ENCODE measurements at places on chromosomes 12 and 14.

DNA sequence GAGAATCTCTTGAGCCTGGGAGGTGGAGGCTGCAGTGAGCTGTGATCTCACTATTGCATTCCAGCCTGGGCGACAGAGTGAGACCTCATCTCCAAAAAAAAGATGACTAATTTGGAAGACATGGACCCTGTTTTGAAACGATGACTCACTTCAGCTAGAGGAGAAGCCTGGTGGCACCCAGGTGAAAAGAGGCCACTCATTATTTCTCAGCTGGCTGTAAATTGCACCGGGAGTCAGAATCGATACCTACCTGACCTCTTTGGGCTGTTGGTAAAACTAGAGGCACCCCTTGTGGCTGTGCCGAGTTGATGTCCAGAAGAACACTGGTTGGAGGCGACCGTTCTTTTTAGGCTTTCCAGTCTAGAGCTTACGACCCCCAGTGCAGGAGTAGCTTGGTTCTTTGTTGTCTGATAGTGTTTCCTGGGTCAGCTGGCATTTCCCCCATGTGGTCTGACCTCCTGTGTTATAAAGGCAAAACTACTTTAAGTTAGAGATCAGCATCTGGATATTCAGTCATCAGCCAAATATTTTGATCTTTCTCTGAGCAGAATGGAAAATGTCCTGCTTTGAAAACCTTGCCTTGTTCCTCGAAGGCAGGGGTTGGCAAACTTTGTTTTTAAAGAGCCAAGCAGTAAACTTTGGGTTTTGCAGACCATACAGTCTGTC, 93.2 kb downstream of the CHST11 start:
- DNase-seq = peak; percentile 50

DNA sequence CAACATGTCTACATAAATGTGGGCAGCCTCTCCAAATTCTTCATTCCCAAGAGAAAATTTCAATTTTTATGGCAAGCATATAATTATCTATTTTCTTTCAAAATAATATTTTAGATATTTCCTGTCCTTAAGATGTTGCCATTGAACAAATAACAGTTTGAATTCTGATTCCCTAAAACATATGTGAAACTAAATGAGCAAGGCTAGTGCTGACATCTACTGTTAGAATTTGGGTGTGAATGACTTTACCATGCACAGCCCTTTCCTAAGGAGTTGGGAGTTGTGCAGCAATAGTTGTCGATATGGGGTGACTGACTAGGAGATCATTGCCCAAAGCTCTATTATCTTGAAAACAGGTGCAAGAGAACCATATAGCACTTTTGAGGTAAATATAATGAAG, 108.2 kb upstream of the SLC38A4 start:
- peak; percentile 84 for DNase-seq

GRCh38 chr12:121248622-121249021, 38.7 kb downstream of the P2RX4 start:
- no peak for DNase-seq

- DNase-seq = no peak
Measured at GRCh38 chr12:45775964-45776363, 46.5 kb downstream of the ARID2 start.

GRCh38 chr14:100032738-100033137, 32.5 kb upstream of the EVL start:
- no peak for DNase-seq

- DNase-seq = no peak
Measured at GRCh38 chr14:21673718-21674117, at the start of gene OR4E1. OR4E1 (minus strand) TSS chr14:21673818; CDS start chr14:21670935, 2,883 bp downstream.

GRCh38 chr12:120367233-120367923, 1.6 kb downstream of the MSI1 start:
- DNase-seq = no peak

Measured in fibroblast of skin of scalp (primary cell).